Thoracic aorta (tissue), 2 donors: ENCODE measurements at places on chromosomes 11 and 22.

- DNase-seq: no peak
Measured at GRCh38 chr22:24159650-24160049, 21.6 kb upstream of the SUSD2 start.

DNA sequence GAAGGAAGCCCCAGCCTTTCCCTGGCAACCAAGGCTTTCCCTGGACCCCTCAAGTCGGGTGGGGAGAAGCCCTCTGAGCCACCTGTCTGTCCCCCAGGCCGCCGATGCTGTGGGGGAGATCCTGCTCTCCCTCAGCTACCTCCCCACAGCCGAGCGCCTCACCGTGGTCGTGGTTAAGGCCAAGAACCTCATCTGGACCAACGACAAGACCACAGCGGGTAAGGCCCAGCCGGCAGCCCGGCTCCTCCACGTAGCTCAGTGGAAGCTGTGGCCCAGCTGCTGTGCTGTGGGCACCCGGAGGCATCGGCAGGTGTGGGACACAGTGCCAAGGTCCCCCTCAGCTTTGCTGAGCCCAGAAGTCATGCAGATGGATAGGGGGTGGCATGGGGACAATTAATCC lies 12.2 kb upstream of the RHOD start:
- DNase-seq: no peak

- no peak for DNase-seq
Measured at GRCh38 chr22:21032868-21033688, 717 bp upstream of the SLC7A4 start.

GRCh38 chr11:62390237-62390636 lies 28.6 kb upstream of the SCGB1A1 start:
- DNase-seq: no peak

- no peak for DNase-seq
Measured at GRCh38 chr11:17591293-17591692, 44.2 kb downstream of the OTOG start.

DNA sequence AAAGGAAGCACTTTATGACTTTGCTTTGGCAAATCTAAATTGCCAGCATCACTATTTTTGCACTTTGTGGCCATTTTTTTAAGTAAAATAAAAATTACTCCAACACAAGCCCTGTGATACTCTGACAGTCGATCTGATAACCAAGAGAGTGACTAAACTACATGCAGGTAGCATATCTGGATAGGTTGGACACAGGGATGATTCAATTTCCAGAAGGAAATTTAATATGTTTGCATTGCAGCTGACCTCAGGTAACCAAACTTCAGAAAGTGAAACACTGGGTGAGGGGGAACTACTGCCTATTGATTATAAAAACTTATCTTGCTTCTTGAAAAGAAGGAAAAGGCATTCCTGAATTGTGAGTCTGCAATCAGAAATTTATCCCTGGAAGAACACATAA lies 13.9 kb downstream of the OR5B3 start:
- no peak for DNase-seq

GRCh38 chr11:80173371-80174136 lies 732.7 kb upstream of the TENM4 start:
- no peak for DNase-seq

DNA sequence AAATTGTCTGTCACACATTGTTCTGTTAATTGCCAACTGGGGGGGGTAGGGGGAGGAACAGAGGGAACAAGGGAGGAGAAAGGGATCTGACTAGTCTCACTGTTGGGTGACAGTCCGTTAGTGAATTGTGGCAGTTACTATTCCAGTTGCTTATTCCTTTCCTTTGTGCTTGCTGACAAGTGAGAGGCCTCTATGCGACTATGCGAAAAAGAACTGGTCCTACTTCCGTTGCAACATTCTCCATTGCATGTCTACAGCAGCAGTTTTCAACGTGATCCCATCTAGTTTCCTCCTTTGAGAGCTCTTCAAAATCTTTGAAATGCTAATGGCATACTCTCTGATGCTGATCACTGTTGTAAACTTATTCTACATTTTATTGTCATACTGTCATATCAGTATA lies 672.2 kb downstream of the LRRC4C start:
- DNase-seq: no peak

DNA sequence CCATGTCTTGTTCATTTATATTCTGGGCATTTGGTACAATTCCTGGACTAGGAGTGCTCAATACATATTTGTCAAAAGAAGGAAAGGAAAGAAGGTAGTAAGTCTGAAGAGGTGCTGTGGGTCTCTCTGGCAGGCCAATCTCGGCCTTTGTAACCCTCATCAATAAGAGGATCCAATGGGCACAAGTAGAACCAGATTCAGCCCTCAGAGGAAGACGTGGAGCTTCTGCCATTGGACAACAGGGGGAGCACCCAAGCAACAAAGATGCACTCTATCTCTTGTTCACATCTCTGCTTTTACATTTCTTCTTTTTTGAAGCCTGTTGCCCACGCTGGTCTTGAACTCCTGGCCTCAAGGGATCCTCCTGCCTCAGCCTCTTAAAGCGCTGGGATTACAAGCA lies 2.2 kb upstream of the VPS11 start:
- DNase-seq: no peak

- no peak for DNase-seq
Measured at GRCh38 chr22:49062155-49062801, 765.4 kb downstream of the BRD1 start.

- no peak for DNase-seq
Measured at GRCh38 chr11:99781074-99781473, 760.3 kb downstream of the CNTN5 start.

DNA sequence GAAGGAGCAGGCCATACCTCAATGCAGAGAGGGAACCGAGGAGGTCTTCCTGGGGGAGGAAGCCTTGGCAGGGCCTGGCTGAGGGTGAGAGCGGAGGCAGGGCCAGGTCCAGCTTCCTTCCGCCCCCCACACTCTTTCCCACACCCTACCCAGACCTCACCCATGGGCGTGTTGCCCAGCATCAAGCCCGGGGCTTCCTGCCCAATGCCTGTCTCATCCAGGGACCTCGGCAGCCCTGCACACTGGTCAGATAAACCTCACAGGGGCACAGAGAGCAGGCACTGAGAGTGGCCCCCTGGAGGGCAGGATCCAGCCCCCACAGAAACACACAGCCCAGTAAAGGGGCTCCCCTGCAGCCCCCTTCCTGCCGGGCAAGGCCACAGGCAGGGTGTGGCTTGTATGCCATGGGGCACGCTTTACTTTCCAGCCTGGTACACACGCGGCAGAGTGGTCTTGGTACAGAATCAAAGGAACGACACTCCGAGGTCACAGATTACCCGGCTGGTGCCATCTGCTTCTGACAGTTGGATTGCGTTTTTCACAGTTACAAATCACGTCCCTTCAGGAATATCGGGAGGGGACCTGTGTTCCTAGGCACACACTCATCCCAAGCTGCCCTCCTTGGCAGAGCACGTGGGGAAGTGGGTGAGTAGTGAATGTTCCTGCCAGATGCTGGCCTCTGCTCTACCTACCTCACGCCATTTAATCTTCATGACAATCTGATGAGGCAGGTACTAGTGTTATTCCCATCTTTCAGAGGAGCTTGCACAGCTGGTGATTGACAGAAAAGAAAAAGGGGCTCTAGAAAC lies 20.0 kb upstream of the CD5 start:
- no peak for DNase-seq

GRCh38 chr11:113148652-113149051 lies 165.7 kb upstream of the TTC12 start:
- DNase-seq: no peak

DNA sequence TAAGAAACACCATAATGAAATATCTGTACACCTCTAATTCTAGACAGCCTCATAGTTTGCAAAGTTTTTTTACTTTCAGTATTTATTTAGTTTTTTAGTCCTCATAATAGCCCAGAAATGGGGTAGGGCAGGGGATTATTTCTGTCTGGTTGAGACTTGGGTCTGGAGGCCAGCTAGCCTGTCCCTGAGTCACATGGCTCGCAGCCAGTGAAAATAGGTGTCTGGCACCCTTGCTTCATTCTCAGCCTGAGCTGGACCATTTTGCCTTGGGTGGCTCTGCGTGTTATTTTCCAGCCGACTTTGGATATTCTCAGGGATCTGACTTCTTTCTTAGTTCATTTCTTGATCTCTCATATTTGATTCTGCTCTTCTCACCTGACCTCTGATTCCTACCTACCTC lies 123.9 kb upstream of the NARS2 start:
- peak; percentile 80 for DNase-seq

DNA sequence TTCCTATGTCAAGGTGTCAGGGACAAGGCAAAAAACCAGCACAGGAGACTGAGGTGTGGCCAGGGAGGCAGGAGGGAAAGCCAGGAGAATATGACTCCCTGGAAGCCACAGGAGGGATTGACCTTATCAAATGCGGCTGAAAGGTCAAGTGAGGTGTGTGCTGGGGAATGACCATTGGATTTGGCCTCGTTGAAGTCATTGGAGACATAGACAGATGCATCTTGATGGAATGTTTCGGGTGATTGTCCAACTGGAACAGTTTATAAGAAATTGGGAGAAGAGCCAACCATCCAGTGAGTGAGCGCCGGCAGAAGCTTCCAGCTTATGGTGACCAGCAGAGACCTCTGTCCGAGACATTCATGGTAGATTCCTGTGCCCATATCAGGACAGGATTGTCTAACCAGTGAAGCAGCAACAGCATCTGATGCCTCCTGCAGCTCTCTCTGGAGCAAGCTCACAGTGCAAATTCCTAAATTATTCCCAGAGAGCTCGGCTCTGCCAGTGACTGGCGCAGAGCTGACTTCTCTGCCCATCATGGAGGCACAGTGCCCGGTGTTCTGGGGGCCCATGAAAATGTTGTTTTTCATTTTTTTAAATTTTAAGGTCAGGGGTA lies 95.4 kb downstream of the MYO18B start:
- DNase-seq: no peak

GRCh38 chr11:93082900-93083299 lies 113.4 kb downstream of the MTNR1B start:
- no peak for DNase-seq

- DNase-seq: no peak
Measured at GRCh38 chr11:69387409-69387885, 93.5 kb downstream of the MYEOV start.

DNA sequence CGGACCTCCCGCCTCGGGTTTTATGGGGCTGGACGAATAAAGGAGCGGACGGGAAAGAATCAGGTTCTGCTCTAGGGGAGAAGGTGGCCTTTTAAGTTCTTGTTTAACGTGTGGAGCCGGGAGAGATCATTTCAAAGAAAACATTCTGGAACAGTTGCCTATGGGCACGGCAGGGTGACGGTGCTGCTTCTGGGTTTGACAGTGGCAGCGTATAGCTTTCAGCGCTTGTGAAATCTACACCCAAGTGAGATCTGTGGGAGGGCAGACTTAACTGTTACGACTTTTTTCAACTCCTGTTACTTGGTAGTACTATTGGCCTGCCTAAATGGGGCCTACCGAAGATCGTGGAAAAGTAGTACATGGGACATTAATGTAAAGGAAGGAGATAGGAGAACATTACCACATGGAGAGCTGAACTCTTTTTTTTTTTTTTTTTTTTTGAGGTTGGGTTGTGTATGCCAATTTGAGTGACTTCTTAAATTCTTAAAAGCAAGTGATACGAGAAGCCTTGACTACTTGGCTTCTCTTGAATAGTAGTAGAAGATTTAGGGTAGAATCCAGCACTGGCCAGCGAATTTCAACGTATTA lies 743 bp downstream of the USP47 start:
- no peak for DNase-seq

DNA sequence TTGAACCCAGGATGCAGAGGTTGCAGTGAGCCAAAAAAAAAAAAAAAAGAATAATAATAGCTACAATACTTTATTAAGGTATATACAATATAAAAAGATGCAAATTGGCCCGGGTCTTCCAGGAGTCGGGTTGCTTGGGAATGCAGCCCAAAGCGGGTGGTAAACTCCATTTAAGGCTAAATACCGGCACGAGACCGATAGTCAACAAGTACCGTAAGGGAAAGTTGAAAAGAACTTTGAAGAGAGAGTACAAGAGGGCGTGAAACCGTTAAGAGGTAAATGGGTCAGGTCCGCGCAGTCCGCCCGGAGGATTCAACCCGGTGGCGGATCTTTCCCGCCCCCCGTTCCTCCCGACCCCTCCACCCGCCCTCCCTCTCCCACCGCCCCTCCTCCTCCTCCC lies 143.3 kb downstream of the DLG2 start:
- DNase-seq: no peak

- no peak for DNase-seq
Measured at GRCh38 chr22:46043339-46043738, 66.4 kb upstream of the WNT7B start.

- no peak for DNase-seq
Measured at GRCh38 chr11:645536-645935, 8.5 kb downstream of the DRD4 start.

DNA sequence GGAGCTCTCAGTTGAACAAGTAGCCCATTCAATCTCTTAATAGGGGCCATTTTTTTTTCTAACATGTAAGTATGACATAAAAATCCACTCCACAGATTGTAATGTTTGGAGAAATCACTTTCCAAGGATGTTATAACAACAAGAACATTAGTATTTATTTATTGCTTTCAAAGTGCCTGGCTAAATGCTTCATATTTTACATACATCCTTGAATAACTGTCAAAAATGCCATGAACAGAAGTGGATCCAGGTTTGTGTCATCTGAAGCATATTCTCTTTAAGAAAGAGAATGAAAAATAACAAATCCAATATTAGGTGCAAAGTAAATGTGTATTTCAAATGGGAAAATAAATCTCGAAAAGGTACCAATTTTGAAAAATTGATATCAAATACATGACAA lies 344.0 kb upstream of the FAT3 start:
- no peak for DNase-seq

GRCh38 chr11:61541598-61541997 lies 33.0 kb downstream of the LRRC10B start:
- DNase-seq: no peak

GRCh38 chr11:132504501-132505041 lies 1027.7 kb downstream of the OPCML start:
- no peak for DNase-seq

DNA sequence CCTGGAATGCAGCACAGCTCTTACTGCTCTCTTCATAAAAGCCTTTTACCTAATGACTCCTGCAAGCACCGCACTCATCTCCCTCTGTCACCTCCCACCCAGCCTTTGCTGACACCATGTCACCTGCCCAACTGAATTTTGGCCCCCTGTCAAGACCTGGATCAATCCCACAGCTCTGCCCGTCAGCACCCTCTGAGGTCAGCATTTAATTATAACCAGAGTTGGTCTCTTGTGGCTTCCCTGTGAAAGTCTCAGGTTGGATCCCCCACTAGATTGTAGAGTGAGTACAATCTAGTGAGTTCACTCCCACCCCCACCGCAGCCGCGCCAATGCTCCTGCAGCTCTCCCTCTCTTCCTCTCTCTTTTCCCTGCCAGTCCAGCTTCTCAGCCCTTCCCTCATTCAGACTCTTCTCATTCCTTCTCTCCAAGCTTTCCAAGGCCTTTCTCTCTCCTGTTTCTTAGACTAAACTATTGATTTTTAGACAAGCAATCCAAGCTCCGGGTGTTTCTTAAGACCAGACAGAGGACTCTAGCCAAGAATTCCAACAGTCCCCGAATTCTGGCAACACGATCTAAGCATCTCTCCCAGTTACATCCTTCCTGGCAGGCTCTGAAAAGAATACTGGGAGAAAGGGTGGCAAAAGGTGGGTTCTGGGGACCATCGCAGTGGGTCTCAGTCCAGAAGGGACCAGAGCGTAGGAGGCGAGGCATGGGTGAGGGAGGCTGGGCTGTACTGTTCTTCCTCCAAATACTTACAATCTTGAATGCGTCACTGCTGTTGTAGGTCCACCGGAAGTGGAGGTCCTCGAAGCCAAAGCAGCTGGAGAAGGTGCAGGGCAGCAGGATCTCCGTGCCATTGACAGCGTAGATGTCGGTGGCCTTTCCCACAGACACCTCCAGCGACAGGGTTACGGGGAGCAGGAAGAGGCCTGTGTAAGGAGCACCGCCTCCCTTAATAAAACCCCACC lies 8.0 kb downstream of the SCN4B start:
- no peak for DNase-seq

- no peak for DNase-seq
Measured at GRCh38 chr11:44421090-44421675, 111.2 kb upstream of the ALX4 start.
